Naive thymus-derived CD8-positive, alpha-beta T cell (primary cell): ENCODE measurements at places on chromosomes 12 and 14. TPM values are rescaled to one million over a fixed set of nuclear protein-coding genes. Genes with fewer than 3 reads are reported as not detected.

DNA sequence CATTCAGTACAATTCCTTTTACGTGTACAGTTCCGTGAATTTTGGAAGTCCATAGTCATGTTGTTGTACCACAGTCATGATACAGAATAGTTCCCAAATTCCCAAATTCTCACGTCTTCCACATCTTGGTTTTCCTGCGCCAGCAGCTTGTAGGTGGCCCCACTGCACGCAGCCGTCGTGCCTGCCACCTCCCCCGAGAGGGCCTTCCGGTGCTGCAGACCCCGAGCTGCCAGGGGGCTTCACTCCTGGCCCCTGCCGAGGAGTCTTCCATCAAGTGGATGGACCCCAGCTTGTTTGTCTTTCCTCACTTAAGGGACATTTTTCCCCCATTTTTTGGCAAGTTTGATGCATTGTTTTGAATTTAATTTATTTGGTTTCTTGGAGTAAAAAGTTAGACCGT lies 16.8 kb downstream of the MTA1 start:
- no peak for DNase-seq

DNA sequence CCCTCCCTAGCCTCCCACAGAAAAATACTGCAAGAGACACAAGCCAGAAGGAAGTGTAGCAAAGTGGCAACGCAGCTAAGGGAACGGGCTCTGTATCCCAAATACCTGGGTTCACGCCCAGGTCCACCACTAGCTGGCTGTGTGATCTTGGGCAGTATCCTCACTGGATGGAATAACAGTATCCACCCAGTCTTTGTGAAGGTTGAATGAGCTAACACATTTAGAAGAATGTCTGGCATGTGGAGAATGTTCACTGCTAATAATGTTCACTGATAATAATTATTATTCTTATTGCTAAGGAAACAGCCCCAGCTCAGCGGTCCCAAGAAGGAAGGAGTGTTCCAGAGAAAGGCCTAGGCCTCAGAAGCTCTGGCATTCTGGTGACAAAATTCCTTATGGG lies 70.9 kb downstream of the VWF start:
- no peak for DNase-seq

DNA sequence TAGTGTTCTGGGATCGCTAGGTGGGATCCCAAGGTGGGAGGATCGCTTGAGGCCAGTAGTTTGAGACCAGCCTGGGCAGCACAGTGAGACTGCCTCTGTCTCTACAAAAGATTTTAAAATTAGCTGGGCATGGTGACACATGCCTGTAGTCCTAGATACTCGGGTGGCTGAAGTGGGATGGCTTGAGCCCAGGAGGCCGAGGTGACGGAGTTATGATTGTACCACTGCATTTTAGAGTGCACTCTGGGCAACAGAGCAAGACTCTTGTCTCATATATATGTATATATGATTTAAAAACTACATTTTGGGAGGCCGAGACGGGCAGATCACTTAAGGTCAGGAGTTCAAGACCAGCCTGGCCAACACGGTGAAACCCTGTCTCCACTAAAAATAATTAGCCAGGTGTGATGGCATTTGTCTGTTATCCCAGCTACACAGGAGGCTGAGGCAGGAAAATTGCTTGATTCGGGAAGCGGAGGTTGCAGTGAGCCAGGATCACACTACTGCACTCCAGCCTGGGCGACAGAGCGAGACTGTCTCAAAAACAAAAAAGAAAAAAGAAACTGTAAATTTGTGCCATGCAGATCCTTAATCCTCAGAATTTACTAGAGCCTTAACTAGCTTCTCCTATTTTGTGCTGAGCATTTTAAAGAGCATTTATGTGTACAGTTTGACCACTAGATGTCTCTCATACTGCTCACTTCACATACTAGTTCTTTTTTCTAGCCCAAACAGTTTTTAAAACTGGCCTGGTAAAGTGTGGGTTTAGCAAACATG lies 114.8 kb downstream of the MON2 start:
- DNase-seq = no peak

GRCh38 chr14:57461777-57462320 lies 31.8 kb downstream of the CCDC198 start:
- no peak for DNase-seq

GRCh38 chr14:69464829-69465228 lies 19.7 kb upstream of the PLEKHD1 start:
- no peak for DNase-seq

DNA sequence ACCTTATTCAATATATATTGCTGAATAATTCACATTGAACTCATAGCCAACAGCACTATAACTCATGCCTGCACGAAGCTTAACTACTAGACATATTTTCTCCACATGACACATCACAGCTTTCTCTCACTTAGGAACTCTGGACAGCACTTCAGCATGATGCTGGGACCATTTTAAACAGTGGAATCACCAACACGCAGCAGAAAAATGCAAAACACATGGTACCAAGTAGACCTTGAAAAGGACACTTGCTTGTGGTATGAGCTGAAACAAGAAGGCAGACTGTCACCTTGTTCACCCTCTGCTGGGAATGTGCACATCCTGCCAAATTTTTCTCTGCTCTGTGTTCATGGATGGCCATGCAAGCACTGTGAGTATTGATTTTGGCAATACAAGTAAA lies 34.8 kb upstream of the CD9 start:
- no peak for DNase-seq

DNA sequence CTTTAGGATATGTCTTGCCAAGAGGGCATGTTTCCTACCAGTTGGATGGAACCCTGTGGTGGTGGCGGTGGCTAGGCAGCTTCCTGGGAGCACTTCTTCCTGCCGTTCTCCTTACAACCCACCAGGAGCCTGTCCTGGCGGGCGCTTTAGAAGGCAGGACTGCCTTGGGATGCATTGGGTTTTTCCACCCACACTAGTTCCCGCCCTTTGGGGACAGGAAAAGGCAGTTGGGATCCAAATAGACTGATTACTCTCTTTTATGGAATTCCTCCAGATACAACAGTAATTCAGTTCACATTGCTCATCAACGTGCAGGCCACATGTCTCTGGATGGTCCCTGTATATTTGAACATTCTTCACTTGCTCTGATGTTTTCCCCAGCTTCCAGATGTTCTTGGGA lies 305.7 kb upstream of the SSTR1 start:
- DNase-seq = no peak

Gene RIPK3
- 5.6 TPM for polyA plus RNA-seq

Gene GSC
- polyA plus RNA-seq = not detected

GRCh38 chr12:5473076-5473782 lies 41.3 kb downstream of the NTF3 start:
- no peak for DNase-seq

DNA sequence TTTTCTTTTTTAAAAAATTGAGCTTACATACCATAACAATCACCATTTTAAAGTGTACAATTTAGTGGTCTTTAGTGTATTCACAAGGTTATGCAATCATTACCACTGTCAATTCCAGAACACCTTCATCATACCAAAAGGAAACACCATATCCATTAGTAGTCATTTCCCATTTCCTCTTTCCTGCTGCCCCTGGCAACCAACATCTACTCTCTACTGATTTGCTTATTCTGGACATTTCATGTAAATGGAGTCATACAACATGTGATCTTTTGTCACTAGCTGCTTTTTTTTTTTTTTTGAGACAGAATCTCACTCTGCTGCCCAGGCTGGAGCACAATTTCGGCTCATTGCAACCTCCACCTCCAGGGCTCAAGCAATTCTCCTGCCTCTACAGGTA lies 66.8 kb upstream of the CFL2 start:
- DNase-seq = no peak

DNA sequence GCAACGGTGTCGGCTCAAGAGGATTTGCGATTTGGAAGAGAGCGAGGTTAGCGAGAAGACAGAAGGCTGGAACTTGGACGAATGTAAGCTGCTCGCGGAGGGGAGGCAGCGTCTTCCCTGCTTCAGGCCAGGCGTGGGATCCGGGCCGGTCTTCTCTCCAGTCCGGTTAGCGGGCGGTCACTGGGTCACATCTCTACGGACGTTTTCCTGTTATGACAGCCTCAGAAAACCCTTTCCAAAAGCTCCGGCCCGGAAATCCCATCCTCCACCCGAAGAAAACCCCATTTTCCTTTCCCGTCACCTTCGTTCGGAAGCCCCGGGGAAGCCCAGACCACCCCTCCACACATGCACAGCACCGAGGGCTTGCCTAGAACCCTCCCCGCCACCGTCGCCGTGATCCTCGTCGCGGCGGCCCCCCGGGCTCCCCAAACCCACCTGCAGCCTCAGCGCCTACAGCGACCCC lies 268 bp downstream of the NDUFB1 start:
- no peak for DNase-seq

DNA sequence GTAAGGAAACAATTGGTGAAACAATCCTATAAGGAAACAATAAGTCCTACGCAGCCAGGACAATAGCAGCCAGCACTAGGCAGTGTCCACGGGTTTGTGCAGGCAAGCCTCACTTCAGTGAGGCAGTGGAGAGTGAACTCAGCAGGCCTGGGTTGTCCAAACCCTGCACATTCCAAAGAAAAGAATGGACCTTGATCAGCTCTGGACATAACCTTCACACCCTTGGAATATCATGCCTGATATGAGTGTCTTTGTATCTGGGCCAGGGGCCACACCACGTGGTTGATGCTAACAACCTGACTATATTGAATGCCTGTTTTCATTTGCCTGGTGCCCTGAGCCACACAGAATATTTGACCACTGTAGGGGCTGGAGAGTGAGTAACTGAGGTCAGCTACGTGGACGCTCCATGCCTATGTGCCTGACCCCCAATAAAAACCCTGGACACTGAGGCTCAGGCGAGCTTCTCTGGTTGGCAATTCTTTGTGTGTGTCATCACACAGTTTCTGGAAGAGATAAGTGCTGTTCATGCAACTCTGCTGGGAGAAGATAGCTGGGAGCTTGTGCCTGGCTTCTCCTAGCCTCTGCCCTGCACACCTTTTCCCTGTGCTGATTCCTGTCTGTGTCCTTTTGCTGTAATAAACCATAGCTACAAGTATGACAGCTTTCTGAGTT lies 81.4 kb upstream of the NCOR2 start:
- no peak for DNase-seq

- no peak for DNase-seq
Measured at GRCh38 chr12:6262623-6263022, 47.9 kb upstream of the PLEKHG6 start.

Gene CLECL1
- not detected for polyA plus RNA-seq

Gene POTEM
- polyA plus RNA-seq = not detected

GRCh38 chr12:80317307-80317706 lies 126.7 kb upstream of the PTPRQ start:
- no peak for DNase-seq

- no peak for DNase-seq
Measured at GRCh38 chr12:77973579-77973978, 142.9 kb downstream of the NAV3 start.

DNA sequence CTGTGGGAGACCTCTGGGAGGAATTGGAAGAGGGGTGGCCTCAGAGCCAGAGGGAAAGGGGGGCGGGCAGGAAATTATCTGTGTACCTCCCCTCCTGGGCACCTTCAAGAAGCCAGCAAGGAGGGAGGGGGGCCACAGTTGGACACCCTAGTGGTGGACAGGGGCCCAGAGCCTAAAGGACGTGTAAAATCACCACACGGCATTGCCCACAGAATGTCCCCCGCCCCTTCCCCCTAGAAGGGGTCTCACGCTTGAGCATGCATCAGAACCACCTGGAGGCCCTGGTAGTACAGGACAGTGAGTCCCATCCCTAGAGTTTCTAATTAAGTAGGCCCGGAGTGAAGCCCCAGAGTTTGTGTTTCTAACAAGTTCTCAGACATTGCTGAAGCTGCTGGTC lies 8.2 kb downstream of the ENDOU start:
- no peak for DNase-seq

DNA sequence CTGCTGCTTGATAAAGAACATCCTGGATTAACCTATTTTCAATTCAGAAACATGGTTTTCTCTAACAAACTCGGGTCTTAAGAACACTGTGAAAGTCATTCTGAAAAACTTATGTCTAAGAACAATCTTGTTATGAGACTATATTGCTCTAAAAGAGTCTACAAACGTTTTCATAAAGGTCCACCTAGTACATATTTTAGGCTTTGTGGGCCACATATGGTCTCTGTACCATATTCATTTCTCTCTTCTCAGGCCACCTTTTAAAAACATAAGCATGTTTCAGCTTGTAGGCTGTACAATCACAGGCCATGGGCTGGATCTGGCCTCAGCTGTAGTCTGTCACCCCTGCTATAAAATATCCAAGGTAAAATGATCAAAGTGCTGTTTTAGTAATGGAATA lies 39.9 kb downstream of the PPP4R3A start:
- DNase-seq = no peak

GRCh38 chr12:93072340-93072739 lies 143.2 kb upstream of the EEA1 start:
- DNase-seq = no peak

DNA sequence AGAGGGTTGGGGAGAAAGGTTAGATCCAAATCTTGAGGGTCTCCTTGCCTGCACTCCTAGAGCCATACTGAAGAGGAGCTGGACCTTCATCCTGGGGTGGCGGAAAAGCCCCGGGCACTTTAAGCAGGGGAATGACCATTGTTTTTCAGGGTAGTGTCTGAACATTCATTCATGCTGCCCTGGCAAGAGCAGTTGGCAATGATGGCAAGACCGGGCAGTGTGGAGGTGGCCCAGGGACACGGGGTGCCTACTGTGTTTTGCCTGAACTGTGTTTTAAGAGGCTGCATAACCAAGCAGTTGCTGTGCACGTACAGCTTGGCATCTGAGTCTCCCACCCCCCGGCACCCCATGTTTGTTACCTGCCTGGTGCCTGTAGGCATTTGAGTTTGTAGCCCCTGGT lies 14.7 kb downstream of the TPCN1 start:
- no peak for DNase-seq

DNA sequence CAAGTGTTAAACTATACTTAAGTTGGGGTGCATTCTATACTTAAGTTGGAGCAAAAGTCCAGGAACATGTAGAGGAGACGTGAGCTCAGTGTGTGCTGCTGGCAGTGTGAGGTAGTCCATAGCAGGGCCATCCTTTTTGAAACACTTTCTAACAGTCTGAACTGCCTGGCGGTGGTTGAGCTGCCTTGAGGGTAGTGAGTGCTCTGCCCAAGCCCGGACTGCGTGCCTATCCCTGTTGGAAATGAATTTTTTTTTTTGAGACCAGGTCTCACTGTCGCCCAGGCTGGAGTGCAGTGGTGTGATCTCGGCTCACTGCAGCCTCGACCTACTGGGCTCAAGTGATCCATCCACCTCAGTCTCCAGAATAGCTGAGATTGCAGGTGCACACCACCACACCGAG lies 14.1 kb downstream of the KCNH3 start:
- DNase-seq = no peak

GRCh38 chr12:19223695-19224094 lies 94.2 kb downstream of the PLEKHA5 start:
- no peak for DNase-seq

- DNase-seq = no peak
Measured at GRCh38 chr12:49091056-49091835, 3.4 kb downstream of the DHH start.
